ENCODE measurements at places on chromosomes 3 and 15.

- no peak for DNase-seq
Measured at GRCh38 chr3:88987776-88988175, 119.6 kb upstream of the EPHA3 start.

DNA sequence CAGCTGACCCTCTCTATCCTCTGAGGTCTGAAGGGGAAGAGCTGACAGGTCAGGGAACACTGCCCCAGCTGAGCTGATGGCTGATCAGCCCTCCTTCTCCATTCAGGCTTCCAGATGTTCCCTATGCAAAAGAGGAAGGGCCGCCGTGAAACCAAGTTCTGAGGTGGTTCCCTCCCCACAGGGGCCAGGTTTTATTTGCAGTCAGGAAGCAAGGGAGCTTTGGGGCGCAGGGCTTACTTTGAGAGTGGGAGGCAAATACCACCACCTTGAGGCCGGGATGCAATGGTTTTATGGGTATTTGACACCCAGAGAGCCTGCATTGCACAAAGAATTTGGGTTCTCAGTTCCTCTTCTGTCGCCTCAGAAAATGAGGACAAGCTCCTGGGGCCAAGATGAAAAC is 186.9 kb downstream of the ARRDC4 start:
- no peak for DNase-seq

GRCh38 chr3:127808197-127808596 is 14.1 kb downstream of the MGLL start:
- no peak for DNase-seq

DNA sequence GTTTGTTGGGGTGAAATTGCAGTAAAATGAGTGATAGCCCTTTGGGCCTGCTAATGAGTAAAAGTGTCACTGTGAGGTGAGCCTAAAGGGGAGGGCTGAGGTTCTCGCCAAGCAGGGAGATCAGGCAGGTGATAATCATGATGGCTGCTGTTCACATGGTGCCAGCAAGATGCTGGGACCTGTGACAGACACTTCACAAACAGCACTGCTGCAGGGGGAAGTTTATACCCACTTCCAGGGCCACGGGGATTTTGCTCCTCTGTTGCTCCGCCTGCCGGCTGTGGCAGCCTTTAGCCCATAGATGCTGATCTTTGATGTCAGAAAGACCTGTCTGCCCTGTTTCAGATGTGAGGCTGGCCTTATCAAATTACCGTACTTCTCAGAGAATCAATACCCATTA is 96.7 kb downstream of the SV2B start:
- DNase-seq: no peak

- no peak for DNase-seq
Measured at GRCh38 chr3:99878005-99878404, 60.3 kb downstream of the CMSS1 start.

DNA sequence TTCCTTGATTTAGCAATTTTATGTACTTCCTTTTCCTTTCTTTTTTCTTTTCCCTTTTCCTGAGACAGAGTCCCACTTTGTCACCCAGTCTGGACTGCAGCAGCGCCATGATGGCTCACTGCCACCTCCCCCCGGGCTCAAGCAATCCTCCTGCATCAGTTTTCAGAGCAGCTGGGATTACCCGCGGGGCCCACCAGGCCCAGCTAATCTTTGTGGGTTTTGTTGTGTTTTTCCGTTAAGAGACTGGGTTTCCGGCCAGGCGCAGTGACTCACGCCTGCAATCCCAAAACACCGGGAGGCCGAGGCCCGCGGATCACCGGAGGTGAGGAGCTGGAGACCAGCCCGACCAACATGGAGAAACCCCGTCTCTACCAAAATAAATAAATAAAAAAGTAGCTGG is 17.7 kb downstream of the GOLGA8S start:
- DNase-seq: no peak

GRCh38 chr3:119069725-119070124 is 35.1 kb upstream of the IGSF11 start:
- no peak for DNase-seq

- no peak for DNase-seq
Measured at GRCh38 chr3:150374975-150375374, 33.1 kb upstream of the TSC22D2 start.
